ENCODE measurements at places on chromosomes 2 and 18.

DNA sequence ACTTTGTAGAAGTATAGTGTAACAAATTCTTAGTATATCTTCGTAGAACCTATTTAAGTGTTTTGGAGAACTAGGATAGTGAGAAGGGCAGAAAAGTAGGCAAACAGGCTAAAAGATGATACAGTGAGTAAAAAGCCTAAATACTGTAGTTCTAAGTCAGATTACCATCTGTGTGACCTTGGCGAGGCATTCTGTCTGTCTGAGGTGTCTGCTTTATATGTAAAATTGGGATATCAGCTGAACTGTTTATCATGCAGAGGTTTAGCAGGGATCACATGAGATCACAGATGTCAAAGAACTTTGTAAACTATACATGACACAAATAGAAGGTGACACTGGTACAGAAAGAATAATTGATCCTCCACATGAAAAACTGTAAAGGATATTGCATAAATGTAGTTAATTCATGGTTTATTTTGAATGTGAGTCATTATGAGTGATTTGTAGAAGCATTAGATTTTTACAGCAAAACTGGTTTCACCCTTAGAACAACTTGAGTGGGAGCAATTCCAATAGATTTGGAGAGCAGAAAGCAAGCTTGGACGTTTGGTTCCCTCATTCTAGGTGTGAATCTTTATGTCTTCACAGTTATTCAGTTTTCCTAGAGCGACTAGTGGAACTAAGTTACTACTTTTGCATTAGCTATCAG, 41.9 kb downstream of the TAF1B start:
- DNase-seq = no peak

GRCh38 chr18:36309436-36310391, 12.2 kb downstream of the FHOD3 start:
- no peak for DNase-seq

- DNase-seq = no peak
Observed at GRCh38 chr18:79480171-79481045, 84.7 kb downstream of the NFATC1 start.

GRCh38 chr18:70197844-70198243, 7.6 kb downstream of the RTTN start:
- DNase-seq = no peak

DNA sequence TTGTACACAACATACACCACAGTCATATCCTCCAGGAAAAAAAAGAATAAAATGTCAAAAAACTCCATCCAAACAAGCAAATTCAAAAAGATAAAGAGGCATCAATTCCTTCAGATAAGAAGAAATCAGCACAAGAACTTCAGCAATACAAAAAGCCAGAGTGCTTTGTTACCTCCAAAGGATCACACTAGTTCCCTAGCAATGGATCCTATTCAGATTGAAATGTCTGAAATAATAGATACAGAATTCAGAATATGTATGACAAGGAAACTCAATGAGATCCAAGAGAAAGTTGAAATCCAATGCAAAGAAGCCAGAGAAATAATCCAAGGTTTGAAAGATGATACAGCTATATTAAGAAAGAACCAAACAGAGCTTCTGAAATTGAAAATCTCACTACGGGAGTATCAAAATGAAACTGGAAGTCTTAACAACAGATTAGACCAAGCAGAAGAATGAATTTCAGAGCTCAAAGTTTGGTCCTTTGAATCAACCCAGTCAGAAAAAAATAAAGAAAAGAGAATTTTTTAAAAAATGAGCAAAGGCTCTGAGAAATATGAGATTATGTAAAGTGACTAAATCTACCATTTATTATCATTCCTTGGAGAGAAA, 80.6 kb downstream of the TRABD2A start:
- no peak for DNase-seq

DNA sequence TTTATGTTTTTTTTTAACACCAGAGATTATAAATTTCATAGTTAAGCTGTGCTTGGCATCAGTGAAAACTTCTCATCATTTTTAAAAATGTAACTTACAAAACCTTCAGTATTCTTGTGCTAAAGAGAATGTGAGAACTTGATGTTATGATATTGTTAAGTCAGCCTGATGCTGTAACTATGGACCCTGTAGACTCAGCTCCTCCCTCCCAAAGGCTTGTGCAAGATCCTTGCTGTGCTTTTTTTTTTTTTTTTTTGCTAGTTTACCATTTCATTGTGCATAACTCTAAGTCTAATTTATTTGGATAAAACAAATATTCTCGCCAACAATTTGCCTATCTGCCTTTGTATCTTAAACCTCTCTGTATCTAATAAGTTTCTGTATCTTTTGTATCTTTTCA, 12.9 kb upstream of the TFPI start:
- DNase-seq = peak; percentile 57

DNA sequence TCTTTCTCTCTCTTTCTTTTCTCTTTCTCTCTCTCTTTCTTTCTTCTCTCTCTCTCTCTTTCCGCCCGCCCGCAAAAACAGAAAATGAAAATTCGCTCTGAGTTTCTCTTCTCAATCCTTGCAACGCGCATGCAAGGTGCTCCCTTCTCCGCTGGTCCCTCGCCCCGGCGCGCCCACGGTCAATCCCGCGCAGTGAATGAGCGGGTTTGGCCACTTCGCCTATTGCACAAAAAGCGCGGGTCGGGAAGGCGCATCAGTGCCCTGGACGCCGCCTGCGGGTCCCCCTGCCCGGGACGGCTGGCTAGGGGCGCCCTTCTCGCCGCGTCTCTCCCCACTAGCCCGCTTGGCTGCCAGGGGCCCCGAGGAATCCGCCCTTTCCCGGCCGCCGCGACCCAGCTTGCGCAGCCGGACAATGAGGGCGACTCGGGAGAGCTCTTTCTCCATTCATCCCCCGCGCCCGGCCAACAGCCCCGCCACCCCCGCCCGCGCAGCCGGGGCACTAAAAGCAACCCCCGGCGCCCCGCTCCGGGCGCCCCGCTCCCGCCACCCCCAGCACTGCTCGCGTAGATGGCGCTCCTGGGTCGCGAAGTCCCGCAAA, 706 bp downstream of the LAMA1 start:
- no peak for DNase-seq

GRCh38 chr2:138827426-138828054, 47.4 kb upstream of the NXPH2 start:
- DNase-seq = peak; percentile 60

GRCh38 chr18:45202061-45202460, 413.2 kb upstream of the SLC14A2 start:
- DNase-seq = no peak

- peak; percentile 34 for DNase-seq
Observed at GRCh38 chr2:65033178-65033577, 23.0 kb upstream of the CEP68 start.

DNA sequence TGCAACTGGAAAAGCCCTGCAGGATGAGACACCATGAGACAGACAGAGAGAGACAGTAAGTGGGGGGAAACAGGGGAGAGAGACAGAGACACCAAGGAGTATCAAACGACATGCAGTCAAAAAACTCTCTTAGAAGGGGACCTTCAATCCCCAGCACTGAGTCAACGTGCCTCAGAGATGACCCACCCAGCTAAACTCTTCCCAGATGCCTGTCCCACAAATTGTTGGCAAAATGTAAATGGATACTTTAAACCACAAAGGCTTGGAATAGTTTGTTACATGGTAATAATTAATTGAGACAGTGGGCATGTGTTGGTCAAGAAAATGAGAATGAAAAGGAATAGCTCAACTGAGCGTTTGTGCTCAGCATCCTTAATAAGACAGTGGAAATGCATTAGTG, 98.3 kb downstream of the GRB14 start:
- DNase-seq = no peak

DNA sequence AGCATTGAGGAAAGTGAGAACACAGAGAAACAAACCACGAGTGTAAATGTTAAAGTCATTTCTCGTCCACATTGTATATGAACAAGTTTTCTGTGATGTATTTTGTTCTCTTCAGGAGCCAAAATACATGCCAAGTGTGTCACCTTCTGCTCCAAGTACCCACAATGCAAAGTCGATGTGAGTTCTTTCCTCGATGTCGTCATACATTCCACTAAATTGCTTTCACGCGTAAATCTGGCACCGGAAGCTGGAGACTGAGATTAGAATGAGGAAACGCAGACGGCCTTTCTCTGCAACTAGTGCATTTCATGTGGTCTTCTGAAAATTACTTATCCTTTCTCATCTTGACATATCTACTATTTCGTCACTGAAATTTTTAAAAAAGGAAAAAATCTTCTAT, 118.5 kb upstream of the SALL3 start:
- no peak for DNase-seq

DNA sequence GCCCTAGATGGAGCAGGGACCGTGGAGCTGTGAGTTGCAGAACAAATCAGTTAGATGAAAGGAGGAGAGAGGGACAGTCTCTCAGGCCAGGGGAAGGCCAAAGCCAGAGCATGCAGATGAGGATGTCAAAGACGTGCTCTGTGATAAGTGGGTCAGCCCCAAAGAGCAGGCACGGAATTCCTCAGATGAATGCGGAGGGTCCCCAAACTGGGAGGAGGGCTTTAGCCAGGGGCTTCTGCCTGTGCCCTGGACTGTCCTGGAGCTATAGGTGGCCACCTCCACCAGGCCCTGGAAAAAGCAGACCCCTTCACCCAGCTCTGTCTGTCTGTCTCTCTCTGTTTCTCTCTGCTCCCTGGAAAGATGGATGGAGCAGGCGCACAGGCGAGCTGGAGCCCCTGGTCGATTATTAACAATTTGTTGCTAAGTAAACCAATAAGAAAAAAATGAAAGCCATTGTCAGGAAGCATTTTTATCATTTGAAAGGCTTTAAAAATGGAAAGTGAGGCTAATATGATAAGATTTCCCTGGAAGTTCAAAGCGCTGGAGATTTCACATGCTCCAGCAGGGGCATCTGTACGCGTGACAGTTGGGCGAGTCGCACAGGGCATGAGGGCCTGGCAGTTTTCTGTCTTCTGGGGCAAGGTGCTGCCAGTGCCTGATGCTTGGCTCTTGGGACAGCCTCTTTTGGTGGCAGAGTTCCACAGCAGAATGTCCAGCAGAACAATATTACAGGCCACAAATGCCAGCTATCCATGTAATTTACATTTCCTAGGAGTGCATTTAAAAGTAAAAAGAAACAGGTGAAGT, 241.0 kb downstream of the GLI2 start:
- no peak for DNase-seq

- no peak for DNase-seq
Observed at GRCh38 chr2:186515376-186515775, 29.3 kb downstream of the ZC3H15 start.

- DNase-seq = no peak
Observed at GRCh38 chr2:129276978-129277584, 702.4 kb upstream of the RAB6C start.

DNA sequence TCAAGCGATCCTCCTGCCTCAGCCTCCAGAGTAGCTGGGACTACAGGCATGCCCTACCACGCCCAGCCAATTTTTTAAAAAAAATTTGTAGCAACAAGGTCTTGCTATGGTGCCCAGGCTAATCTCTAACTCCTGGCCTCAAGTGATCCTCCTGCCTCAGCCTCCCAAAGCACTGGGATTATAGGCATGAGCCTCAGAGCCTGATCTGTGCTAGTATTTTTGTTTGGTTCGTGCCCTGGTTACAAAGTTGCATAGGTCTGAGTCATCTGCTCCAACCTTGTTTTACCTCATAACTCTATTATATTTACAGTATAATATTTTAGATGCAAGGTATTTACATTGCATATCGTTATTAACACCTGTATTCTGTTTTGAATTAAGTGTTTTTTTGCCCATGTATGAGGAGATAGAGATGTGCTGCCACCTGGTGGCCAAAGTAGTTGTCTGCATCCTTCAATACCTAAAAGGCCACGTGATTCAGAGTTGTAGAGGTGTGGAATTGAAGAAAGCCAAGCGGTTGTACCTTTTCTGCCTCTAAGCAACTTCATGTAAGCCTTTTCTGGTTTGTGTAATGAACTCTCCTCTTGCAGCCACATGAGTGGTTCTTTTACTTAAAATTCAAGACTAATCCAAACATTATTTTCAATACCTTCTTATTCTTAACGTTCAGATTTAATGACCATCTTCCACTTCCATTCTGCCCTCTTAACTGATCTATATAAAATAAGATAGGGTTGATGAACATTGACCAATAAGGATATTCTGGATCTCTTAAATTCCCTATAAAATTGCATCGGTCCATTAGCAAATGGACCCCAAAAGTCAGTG, 19.9 kb upstream of the CABYR start:
- peak; percentile 71 for DNase-seq

DNA sequence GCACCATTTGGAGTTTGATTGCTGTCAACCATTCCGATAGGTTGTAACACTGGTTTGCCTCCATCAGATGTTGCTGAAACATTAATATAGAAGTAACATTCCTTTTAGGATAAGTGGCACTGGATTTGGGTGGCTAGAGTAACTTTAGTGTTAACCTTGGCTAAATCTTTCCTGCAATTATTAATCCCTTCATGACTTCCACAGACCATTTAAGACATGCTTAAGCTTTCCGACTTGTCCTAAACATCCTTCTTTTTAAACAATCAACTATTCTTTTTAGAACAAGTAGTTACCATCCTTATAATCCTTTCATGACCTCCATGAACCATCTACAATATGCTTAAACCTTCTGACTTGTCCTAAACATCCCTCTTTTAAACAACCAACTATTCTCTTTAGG, 465.5 kb downstream of the DCDC2C start:
- DNase-seq = no peak

- no peak for DNase-seq
Observed at GRCh38 chr2:195758846-195759245, 101.8 kb downstream of the SLC39A10 start.

DNA sequence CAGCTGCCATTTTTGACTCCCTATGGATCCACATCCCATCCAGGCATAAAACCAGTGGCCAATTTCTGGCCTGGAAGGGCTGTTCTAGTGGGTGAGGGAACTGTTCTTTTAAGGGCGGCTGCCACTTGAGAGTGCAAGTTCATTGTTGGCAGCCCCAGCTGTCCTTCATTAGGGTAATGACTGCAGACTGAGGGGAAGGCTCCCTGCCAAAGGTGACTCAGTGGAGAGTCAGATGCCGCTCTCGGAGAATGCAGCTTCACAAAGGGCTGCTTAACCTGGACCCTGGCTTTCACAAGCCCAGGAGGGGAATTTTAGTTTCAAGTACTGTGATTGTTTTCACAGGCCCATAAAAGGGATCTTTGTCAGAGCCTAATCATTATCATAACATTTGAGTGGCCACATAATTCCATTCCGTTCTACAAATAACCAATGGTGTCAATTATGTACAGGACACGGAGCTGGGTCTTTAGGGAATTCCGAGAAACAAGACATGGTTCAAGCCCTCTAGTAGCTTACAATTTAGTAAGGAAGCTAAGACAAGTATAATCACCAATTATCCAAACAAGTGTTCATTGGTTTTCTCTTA, 235.7 kb downstream of the CDCA7 start:
- DNase-seq = no peak

- DNase-seq = no peak
Observed at GRCh38 chr18:31633392-31634330, 42.0 kb downstream of the TTR start.

- no peak for DNase-seq
Observed at GRCh38 chr2:6958616-6959235, 41.5 kb downstream of the RNF144A start.

Data from AML-193 (cell line).